ENCODE measurements at places on chromosomes 3 and 15. TPM values are rescaled to one million over a fixed set of nuclear protein-coding genes. Genes with fewer than 3 reads are reported as not detected.

The UCN2 gene
- not detected for total RNA-seq

The ST3GAL6 gene
- 3.6 TPM for total RNA-seq

The GPR156 gene
- 0.10 TPM for total RNA-seq

The PDHB gene
- 25.6 TPM for total RNA-seq

The KLF15 gene
- 0.39 TPM for total RNA-seq

The FBXW12 gene
- not detected for total RNA-seq

DNA sequence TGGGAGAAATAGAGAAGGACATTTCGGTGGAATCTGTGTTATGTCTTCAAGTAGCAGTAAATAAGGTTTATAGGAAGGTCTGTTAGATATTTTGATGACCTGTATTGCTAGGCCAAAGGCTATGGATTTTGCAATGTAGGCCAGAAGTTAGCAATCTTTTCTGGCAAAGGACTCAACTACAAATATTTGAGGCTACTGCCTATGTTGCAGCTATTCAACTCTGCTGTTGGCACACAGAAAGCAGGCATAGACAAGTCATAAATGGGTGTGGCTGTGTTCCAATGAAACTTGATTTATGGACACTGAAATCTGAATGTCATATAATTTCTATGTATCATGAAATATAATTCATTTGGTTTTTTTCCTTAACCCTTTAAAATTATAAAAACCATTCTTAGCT lies 438.7 kb upstream of the C2CD4B start:
- no peaks in the 10 kb centered on the region for H3K4me1 ChIP-seq
- peaks cover 32% of the 10 kb centered on the region for H3K27me3 ChIP-seq
- no peak overlapping the region for H3K4me3 ChIP-seq
- no peaks in the 10 kb centered on the region for H3K36me3 ChIP-seq

DNA sequence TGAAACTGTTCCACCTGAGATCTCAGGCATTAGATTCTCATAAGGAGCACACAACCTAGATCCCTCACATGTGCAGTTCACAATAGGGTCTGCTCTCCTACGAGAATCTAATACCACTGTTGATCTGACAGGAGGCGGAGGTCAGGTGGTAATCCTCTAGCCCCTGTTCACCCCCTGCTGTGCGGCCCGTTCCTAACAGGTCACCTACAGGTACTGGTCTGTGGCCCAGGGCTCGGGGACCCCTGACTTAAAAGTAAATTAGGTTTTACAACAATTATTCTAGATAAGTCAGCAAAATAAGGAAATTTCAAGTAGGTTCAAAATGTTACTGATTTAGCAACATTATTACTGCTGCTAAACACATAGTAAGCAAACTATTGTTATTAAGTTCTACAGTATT lies 58.2 kb downstream of the CFAP20DC start:
- H3K27me3 ChIP-seq: peaks cover 5% of the 10 kb centered on the region
- H3K4me1 ChIP-seq: peaks cover 4% of the 10 kb centered on the region
- no peak for DNase-seq

- no peak overlapping the region for H3K27ac ChIP-seq
- no peak for DNase-seq
- H3K36me3 ChIP-seq: peaks cover 2% of the 10 kb centered on the region
- H3K4me3 ChIP-seq: no peak overlapping the region
These were observed 317.3 kb upstream of the CFAP20DC start for GRCh38 chr3:59367150-59367549.

DNA sequence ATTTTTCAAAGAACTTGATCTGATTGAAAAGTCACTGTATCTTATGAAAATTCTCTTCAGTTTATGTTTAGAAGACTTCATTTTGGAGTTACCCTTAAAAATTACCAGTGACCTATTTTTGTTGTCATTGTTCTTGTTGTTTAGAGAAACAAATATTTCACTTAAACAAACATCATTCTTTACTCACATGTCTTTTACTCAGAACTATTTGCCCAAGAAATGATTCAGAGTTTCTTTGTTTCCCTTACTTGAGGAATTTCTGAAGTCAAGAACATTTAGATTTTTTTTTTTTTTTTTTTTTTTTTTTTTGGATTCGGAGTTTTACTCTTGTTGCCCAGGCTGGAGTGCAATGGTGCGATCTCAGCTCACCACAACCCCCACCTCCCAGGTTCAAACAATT lies 259.6 kb upstream of the UBE2E1 start:
- no peaks in the 10 kb centered on the region for H3K36me3 ChIP-seq
- DNase-seq: no peak
- no peaks in the 10 kb centered on the region for H3K4me1 ChIP-seq
- no peak overlapping the region for H3K4me3 ChIP-seq

DNA sequence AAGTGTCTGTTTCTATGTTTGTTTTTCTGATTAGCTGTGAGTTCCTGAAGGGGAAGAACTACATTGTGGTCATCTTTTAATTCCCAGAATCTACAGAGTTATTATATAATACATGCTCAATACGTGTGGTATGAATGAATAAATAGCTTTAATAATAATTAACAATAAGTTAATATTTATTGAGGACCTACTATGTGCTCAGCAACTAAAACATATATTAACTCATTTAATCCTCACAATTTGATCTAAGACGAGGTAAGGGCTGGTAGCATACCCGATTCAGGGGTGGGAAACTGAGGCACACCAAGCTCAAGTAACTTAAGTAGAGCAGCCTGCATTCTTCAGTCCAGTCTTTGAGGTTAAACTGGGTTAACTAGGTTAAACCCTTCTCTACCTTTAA lies 553.8 kb downstream of the FOXP1 start:
- H3K4me3 ChIP-seq: no peak overlapping the region
- no peaks in the 10 kb centered on the region for H3K27me3 ChIP-seq
- DNase-seq: no peak
- H3K4me1 ChIP-seq: peaks cover 70% of the 10 kb centered on the region
- H3K36me3 ChIP-seq: peaks cover 11% of the 10 kb centered on the region

DNA sequence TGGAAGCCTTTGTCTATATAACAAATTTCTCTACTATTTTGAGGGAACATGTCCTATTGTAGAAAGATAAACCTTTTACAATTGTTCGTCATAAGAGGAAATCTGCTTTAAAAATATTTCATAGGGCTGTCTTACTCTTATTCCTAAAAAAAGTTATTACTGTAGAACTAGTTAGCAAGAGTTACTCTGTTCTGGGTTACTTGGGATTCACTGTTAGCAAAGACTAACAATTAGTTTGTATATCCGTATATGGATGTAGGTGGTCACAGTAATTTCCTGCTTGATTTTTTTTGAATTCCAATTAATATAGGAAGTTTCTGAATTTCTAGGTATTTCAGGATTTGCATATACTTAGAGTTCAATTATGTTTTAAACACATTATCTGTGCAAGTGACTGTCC lies 413.5 kb downstream of the RBMS3 start:
- DNase-seq: no peak
- H3K4me1 ChIP-seq: no peaks in the 10 kb centered on the region
- no peaks in the 10 kb centered on the region for H3K27me3 ChIP-seq
- no peak overlapping the region for H3K4me3 ChIP-seq
- no peaks in the 10 kb centered on the region for H3K36me3 ChIP-seq
- no peak overlapping the region for H3K27ac ChIP-seq

DNA sequence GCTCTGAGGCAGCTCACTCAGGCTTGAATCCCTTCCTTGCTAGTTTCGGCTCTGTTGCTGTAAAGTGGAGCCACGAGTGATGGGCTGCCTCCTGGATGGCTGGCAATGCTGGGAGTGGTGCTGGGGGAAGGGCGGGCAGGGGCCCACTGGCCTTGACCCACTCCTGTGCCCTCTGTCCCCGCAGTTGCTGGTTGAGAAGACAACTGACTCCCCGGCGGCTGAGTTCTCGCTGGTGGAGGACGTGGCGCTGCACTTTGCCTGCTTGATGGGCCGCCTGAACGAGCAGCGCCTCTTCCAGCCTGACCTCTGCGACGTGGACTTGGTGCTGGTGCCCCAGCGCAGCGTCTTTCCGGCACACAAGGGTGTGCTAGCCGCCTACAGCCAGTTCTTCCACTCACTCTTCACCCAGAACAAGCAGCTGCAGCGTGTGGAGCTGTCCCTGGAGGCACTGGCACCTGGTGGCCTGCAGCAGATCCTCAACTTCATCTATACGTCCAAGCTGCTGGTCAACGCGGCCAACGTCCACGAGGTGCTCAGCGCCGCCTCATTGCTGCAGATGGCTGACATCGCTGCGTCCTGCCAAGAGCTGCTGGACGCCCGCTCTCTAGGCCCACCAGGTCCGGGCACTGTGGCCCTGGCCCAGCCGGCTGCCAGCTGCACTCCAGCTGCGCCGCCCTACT lies 4.7 kb downstream of the ZBTB47 start:
- H3K27ac ChIP-seq: peak overlapping the region; percentile 29
- DNase-seq: no peak
- H3K4me3 ChIP-seq: no peak overlapping the region
- no peaks in the 10 kb centered on the region for H3K36me3 ChIP-seq
- peaks cover 10% of the 10 kb centered on the region for H3K4me1 ChIP-seq

DNA sequence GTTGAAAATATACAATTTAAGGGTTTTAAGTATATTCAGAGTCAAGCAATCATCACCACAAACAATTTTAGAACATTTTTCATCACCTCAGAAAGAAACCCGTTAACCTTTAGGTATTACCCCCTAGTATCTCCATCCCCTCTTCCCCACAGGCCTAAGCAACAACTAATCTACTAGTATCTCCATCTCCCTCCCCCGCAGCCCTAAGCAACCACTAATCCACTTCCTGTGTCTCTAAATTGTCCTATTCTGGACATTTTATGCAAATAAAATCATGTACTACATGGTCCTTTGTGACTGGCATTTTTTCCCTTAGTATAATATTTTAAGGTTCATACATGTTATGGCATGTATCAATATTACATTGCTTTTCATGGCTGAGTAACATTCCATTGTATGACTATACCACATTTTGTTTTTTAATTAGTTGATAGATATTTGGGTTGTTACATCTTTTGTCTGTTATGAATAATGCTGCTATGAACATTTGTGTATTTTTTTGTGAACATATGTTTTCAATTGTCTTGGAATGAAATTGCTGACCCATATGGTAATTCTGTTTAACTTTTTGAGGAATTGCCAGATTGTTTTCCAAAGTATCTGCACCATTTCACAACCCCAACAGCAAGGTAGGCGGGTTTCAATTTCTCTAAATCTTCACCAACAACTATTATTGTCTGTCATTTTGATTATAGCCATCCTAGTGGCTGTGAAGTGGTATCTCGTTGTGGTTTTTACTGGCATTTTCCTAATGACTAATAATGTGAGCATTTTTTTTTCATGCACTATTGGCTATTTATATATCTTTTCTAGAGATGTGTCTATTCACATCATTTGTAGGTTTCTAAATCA lies 215.6 kb upstream of the CD96 start:
- peaks cover 26% of the 10 kb centered on the region for H3K4me1 ChIP-seq
- no peak for DNase-seq
- H3K36me3 ChIP-seq: peaks cover 2% of the 10 kb centered on the region
- no peaks in the 10 kb centered on the region for H3K27me3 ChIP-seq

DNA sequence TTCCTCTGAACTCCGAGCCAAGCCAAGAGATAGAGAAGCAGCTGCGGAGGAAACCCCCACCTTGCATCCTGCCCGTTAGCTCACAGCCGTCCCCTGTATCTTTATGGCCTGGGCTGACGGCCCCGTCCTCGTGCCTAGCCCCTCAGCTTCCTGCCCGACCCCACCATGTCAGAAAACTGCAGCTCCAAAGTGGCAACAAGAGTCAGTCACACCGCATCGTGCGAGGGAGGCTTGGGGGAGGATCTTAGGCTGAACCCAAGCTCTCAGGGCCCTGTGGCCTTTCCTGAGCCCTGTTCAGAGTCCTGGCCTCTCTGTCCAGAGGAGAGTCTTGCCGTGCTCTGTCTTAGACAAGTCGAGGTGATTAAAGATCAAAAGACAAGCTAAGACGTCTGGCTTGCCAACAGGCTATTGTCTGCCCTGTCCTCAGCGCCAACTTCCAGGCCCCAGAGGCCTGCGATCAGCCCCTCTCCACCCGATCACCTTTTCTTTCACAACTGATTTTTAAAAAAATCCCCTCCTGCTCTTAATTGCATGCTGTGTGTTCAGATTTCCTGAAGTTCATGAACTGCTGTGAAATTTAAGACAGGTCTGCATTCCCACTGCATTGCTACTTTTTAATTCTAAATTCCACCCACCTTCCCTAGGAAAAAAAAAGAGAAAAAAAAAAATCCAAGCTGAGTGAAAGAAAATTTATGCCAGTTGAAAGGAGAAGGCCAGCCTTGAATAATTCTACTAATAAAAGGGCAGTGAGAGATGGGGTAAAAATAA lies 89.7 kb upstream of the WNT5A start:
- H3K4me3 ChIP-seq: no peak overlapping the region
- no peak overlapping the region for H3K27ac ChIP-seq
- no peaks in the 10 kb centered on the region for H3K36me3 ChIP-seq
- peaks cover 4% of the 10 kb centered on the region for H3K27me3 ChIP-seq

DNA sequence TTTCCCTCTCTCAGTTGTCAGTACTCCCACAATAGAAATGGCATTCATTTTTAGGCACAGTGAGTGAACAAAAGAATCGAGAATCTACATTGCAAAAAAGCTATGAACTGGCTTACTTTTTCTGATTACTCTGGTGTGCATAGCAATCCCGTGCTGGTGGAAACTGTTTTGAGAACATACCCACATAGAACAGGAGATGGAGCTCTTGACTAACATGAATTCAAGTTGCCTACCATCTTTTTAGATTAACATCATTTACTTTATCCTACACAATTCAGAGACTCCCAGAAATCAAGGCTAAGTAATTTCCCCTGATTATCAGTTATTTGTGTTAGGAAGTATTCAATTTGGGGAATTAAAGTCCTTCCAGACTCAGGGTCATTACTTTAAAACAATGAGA lies 326.6 kb downstream of the ARPP21 start:
- H3K4me3 ChIP-seq: no peak overlapping the region
- no peaks in the 10 kb centered on the region for H3K36me3 ChIP-seq

DNA sequence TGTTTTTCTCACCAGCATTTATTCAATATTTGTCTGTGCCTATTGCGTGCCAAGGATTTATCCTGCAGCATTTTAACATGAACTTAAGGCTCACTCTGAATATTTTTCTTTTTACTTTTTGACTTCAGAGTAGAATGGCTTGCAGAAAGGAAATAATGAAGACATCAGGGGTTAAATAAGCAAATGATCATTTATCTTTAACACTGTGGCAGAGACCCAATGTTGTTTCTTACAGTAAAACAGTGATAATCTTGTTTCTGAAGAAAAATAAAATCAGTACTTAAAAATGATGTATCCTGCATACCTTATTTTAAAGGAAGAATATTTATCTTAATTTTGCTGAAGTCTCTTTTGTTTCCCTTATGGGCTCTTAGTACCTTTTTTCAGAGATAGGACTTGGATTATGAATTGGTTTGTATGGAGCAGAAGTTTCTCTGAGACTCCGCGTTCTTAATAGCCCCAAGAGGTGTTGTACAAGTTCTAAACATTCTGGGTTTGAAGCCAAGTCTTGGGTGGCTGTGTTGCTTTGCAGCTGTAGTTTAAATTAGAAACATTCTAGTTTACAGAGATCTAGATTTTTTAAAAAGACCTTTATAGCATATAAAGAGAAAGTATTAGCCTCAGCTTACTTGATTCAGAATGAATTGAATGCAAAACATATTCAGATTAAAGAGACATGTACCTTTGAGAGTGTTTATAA lies 40.5 kb downstream of the COL6A6 start:
- H3K4me3 ChIP-seq: no peak overlapping the region
- peaks cover 25% of the 10 kb centered on the region for H3K27me3 ChIP-seq
- no peaks in the 10 kb centered on the region for H3K36me3 ChIP-seq
- no peak overlapping the region for H3K27ac ChIP-seq
- DNase-seq: no peak
- H3K4me1 ChIP-seq: no peaks in the 10 kb centered on the region

Measured in T-helper 17 cell (primary cell).